ENCODE measurements at places on chromosomes 16 and 17.

DNA sequence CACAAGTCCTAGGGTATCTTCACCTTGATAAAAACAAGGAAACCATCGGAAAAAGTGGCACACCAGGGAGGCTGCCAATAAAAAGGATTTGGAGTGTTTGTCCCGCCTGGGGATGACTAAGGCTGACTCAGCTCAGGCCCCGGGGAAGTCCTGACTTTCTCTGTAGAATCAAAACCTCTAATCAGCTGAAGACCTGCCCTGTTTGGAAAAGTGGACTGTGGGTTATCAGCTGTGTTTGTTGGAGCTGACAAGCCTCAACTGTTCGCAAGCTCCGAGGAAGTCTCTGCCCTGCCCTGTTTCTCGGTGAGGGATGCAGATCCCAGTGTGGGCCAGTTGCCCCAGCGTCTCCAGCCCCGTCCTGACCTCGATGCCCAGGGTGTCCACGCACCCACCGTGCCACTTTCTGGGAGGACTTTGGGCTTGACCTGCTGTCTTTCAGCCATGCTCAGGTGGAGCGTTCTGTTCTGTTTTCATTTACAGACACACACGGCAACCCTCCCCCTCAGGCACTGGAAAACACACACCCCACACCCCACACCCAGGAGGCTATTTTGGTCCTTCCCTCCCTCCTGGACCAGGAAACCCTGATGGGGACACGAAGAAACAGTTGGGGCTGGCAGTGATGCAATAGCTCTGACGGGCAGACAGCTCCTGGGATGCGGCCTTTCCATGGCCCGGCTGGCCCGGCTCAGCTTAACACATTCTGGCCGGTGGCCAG is 27.6 kb upstream of the PITPNA start:
- DNase-seq = no peak

- no peak for DNase-seq
Observed at GRCh38 chr16:87703071-87703470, 62.7 kb downstream of the KLHDC4 start.

DNA sequence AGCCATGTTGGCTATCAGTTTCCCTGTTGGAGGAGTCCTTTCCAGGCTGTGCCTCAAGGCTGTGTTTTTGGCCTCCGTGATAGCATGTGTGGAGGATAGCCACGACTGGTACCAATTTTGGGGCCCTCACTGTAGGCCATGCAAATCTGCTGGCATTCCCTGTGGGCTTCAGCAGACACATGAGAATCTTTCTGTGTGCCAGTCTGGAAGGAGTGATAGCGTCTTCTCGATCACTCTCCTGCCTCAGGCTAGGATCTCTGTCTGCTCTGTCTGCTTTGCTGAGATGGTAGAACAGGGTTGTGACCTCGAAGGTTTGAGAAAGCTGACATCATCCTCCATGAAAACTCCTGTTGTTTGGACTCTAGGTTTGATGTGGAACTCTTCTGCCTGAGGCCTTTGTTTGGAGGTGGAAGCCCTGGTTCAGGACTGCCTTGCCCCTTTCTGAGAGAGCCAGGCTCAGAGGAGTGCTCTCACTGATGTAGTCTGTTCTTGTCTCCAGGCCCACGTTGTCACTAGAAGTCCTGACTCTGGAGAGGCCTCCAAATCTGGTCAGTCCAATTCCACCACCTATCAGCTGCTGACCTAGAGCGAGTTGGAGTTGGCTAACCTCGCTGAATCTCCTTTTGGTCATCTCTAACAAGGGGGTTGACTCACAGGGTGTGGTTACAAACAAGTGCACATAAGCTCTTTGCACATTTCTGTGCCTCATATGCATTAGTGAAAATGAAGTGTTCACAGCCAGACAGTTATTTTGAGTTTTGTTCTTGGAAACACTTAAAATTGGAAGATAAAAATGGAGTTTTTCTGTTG is 12.1 kb upstream of the EDC4 start:
- no peak for DNase-seq

- no peak for DNase-seq
Observed at GRCh38 chr17:13592427-13592826, 9.3 kb downstream of the HS3ST3A1 start.

GRCh38 chr17:77841742-77842527 is 116.6 kb upstream of the TNRC6C start:
- no peak for DNase-seq

GRCh38 chr17:16516594-16517051 is 24.6 kb upstream of the LRRC75A start:
- DNase-seq = no peak

DNA sequence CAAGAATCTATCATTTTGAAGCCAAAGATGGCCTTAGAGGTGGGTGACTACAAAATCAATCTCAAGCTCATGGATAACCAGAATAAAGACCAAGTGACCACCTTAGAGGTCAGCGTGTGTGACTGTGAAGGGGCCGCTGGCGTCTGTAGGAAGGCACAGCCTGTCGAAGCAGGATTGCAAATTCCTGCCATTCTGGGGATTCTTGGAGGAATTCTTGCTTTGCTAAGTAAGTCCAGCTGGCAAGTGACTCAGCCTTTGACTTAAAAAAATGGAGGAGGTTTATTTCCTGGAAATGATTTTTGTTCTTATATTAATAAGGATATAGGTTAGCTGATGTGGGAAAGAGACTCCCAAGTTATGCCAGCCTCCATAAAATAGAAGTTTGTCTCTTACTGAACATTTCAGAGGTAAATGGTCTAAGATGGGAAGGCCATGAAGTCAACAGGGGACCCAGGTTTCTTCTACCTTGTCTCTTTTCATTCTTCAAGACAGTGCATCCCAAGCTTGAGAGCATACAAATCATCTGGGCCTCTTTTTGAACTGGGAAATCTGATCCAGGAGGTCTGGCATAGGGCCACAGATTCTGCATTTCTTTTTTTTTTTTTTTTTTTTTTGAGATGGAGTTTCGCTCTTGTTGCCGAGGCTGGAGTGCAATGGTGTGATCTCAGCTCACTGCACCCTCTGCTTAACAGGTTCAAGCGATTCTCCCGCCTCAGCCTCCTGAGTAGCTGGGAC is 19.8 kb upstream of the TANGO6 start:
- DNase-seq = no peak

DNA sequence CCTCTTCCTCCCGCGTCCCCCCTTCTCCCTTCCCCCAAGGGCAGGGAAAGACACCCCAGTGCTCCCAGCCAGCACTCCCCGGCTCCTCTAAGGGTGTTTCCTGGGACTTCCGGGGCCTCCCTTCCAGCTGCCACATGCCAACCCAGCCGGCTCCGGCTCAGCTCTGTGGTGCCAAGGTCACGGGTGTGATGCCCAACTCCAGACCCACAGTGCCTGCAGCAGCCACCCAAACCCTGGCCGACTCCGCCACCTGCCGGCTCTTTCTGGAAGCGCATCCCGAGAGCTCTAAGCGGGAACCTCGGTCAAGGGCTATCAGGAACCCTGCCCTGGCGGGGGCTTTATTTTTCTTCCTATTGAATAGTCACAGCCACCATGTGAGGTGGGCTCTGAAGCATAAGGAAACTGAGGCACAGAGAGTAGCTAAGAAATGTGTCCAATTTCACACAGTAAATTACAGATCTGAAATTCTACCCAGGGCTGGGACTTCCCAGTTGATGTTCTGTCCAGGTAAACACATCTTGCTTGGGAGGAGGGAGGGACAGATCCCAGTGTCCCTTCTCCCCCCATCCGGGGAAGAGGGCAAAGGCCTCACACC is 3.3 kb upstream of the PPP1R1B start:
- no peak for DNase-seq

DNA sequence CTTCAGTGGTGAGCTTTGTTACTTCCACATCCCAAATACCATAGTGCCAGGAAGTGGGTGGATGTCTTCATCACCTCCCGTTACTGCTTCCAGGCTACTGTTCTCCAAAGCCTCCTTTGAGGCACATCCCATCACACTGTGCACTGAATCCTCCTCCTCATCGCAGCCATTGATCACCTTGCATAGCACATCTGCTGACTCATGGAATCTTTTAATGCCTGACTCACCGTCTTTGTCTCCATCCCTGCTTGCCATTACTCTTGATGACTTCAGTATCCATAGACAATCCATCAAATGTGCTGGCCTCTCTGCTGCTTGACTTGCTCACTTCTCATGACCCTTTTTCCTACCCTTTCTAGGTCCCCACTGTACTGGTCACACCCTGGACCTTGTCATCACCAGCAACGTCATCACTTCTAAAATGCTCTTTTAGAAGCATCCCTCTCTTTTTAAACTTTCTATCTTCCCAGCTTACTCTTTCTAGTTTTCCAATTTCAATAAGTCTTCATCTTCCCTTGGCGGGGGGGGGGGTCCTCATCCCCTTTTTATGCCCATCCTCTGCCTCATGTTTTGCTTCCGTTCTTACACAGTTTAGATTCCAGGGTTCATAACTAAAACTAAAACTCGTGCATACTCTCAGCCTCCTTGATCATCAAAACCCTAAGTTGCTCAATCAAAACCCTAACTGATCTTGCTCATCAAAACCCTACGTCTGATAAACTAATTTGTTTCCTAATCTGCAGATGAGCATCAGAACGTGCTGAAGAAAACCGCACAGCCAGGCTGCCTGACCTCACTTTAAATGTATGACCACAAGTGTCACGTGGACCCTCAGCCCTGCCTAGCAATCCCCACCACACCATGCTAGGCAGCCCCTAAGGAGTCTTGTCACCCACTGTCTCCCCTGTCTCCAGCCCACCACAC is 289.7 kb upstream of the ZFHX3 start:
- no peak for DNase-seq

DNA sequence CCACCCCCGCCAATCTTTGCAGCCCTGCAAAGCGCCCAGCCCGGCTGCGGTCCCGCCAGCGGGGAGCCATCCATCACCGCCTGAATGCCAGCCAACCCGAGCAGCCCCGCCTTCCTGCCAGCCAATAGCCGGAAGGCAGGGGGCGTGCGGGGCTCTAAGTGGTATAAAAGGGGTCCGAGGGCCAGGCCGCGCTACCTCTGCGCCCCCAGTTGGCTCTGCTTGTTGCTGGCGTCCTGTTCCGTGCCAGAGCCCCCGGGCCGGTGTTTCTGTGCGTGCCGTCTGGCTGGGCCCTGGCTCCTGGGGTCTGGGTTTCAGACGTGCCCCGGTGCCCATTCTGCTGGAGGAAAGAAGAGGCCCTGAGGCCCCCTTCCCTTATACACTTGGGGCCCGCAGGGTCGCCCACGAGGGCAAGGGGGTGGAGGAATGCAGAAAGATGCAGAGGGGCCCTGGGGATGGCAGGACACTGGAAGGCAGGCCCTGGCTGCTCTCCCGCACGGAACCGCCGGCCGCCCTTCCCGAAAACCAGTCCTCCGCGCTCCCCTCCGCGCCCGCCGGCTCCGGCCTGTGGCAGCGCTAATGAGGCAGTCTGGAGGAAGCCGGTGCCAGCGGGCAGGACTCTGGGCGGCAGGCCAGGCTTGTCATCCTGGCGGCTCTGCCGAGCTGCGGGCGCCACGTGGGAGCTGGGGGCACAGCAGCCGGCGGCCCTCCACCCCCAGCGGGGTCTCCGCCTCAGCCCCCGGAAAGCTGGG is 14.0 kb downstream of the COPZ2 start:
- no peak for DNase-seq

DNA sequence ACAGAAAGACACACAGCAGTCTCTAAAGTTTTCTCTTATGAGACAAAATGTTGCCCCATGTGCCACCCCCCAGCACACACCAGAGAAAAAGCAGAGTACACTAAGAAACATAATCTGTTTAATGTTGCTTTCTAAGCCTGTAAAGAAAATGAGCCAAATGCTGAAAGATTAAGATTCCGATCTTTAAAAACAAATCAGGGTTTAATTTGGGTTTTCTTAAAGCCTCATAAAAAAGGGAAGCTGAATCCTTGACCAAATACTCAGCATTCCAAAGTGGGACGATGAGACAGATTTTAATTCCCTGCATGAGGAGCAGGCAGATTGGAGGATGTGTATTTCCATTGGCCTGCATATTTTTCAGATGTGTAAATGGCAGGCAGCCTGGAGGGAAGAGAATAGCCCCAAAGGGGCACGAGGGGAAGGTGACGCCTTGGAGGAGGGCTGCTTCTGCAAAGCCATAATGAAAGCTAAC is 118.4 kb downstream of the COPRS start:
- no peak for DNase-seq

DNA sequence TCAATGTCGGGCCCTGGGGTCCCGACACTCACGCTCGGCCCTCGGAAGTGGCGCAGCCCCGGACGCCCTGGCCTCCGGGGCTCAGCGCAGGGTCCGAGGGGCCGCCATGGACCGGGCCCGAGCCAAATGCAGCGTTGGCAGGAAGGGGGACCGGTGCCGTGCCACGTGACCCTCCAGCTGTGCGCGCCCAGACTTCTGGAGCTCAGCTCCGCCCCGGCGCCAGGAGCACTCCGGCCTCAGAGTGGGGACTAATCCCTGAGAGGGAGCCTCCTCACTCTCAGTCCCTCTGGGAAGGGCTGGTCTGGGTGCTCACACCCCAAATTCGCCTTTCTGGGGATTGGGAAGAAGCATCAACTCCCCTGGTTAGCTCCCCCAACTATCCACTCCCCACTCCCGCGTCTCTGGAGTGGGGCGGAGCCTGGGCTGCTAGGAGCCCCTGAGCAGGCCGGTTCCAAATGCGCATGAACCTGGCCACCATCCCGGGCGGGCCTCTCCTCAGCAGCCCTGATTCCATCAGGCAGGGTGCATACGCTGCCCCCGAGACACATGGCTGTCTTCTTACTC is at the start of gene B3GNT9:
Gene B3GNT9, minus strand, starts transcription at position 166 of the 564 bp plus-strand sequence. CDS start 513 bp downstream, outside the sequence.
- DNase-seq = no peak

GRCh38 chr16:79589601-79590102 is 10.9 kb downstream of the MAF start:
- no peak for DNase-seq

DNA sequence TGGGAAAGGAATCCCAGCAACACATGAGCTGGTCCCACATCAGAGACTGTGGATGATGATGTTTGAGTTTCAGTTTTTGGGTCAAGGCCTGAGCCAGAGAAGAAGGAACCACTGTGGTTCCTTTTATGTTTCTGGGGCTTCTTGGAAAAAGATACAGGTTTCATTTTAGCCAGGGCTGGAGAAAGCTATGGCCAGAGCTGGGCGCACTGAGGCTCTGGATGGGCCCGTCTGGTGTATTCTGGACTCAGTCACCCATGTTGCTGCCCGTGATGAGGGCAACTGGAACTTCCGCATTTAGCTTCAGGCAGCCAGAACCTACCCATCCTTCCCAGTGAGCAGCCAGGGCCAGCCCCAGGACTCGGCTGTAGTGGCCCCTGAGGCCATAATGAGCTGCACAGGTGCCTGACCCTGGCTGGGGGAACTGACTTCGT is 15.0 kb upstream of the PITPNA start:
- no peak for DNase-seq

DNA sequence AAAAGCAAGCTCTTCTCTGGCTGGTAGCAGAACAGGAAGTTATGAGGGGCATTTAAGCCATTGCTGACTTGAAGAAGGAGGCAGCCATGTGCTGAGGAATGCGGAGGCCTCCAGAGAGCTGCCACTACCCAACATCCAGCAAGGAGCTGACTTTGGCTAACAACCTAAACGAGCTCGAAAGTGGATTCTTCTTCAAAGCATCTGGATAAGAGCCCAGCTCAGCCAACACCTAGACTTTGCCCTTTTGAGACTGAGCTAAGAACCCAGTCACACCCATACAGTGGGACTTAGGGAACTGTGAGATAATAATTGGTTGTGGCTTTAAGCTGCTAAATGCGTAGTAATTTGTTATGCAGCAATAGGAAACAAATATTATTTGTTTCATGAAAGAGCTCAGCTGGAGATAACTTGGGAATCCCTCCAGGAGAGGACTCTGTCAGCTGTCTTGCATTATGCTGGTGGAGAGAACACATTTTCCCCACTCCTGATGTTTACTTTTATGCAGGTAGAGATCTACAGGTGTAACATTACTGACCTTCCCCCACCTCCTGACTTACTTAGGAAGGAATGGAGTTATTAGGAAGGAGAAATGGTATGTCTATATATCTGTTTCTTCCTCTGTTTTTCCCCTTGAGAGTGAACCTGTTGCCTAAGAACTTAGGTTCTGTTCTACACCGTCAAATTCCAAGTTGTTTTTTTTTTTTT is 52.7 kb upstream of the ZNF629 start:
- DNase-seq = no peak

Measured in cortex of kidney (tissue), 1 donor.